ENCODE measurements at places on chromosomes 3 and 15.
A peak's percentile ranks its signal among the peaks of the same experiment; 100 is the strongest.

DNA sequence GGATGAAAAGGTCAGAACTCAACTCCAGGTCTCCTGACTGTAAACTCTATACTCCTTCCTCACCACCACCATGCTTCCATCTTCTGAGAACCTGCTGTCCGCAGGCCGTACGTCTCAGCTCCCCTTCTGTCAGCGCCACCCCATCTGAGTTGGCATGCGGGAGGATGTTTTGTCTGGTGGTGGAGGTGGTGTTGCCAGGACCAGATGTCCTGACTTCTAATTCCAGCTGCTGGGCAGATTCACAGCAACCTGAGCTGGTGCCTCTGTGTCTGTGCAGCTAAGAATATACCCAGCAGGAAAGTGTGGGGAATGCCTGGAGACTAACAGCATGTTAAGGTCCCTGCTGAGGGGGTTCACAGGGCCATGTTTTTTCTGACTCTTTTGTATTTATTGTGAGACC lies 23.2 kb downstream of the PLA1A start:
- no peak for DNase-seq

DNA sequence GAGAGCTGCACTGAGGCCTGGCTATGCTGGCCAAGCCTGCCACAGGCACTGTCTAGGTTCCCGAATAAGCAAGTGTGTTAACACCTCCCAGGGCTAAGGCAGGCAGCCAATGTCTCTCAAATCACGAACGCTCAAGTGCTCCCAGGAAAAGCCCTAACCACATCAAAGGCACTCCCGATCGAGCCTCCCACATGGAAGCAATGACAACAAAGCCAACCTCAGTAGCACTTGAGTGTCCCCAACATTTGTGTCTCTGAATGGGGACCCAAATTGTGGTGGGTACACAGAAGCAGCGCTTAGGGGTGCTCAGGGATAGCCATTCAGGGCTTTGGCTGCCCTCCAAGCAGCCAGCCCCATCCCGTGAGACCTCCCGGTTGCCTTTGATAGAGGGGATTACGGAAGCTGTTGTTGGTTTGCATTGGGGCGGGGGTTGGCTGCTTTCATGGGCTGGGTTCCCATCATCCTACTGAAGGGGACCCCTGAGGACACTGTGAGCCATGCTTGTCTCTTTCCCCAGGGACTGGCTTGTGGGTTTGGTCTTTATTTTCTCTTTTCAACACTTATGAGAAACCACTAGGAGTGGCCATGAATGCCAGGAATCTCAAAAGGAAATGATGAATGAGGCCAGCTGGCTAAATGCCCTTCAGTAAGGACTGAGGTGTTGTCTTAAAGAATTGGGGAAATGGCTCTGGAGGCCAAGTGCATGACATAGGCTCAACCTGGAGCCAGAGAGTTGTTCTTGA lies 234.1 kb upstream of the FEZF2 start:
- peak; percentile 70 for DNase-seq

DNA sequence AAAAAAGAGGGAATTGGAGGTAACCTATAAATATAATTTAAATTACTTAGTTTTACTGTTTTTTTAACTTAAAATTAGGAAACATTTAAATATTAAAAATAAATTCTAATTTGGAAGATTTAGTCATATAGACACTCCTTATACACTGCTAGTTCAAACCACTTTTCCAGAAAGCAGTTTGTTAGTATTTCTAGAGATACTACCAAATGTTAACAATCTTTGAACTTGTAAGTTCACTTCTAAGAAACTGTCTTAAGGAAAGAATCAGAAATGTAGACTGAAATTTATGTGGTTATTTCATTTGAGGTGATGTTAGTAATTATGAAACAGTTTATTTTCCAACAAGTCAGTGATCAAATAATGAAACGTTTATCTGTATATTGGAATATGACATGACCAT lies 22.7 kb downstream of the CTDSPL2 start:
- no peak for DNase-seq

GRCh38 chr3:126654571-126655383 lies at the start of gene TXNRD3:
Gene TXNRD3, minus strand, starts transcription at chr3:126655124.
- DNase-seq, result peak; percentile 86

DNA sequence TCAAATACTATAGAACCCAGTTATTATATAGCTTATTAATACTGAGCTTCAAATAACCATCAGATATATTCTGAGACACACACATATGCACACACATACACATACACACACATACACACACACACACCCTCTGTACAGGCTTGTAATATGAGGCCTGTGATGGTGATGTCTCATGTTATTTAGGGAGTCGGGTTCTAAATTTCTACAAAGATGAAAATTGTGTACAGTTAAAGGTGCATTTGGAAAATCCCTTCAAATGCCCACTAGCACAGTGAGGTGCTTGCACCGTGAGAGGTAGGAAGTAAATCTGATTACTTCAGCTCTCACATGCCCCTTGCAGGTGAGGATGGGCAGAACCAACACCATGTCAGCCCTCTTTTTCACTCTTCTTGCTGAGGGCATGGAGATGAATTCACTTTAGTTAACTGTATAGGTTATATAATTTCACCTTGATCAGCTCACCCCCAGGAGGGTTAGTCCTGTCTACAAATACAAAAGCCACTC lies 294.5 kb upstream of the PROK2 start:
- DNase-seq, result no peak

GRCh38 chr3:147356909-147357900 lies 49.1 kb downstream of the ZIC4 start:
- no peak for DNase-seq

- DNase-seq, result no peak
These were observed 163.4 kb downstream of the XXYLT1 start for GRCh38 chr3:195107593-195107992.

GRCh38 chr15:82066455-82066854 lies 20.6 kb upstream of the MEX3B start:
- DNase-seq, result no peak

DNA sequence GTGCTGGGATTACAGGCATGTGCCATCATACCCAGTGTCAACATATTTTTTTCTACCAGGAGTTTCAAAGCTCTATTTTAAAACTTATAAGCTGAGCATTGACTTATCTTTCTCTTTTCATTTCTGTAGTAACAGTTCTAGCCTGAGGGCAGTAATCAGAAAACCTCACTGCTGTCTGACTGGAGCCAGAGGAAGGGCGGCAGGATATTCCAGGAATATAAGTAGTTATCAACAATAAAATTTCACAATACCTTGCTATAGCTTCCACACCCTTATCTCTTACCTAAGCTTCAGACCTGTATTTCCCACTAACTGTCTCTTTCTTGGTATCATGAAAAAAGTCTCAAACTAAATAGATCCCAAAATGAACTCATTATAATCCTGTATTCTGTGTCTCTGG lies 5.1 kb upstream of the NEDD4 start:
- no peak for DNase-seq

DNA sequence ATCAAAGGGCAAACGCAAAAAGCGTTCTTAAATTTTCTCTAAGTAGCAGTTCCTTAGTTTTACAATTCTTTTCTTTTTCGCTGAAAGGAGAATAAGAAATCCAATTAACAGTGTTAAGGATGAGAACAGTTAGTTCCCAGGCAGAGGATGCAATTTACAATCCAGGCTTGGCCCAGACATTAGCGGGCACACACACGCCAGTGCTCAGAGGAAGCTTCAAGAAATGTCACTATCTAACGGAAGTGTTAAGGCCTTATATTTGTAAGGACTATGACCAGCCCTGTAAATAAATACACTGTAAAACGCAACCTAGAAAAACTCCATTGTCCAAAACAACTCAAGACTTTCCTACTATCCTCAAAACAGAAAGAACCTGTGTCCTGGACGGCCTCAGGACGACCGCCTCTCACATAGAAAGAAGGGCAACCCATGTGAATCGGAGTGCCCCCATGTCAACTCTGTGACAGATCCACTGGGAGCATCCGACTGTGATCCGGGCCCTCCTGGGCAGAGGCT lies 1.3 kb downstream of the ACAP2 start:
- peak; percentile 45 for DNase-seq

- DNase-seq, result no peak
These were observed 193.8 kb downstream of the SCAPER start for GRCh38 chr15:76711351-76711827.

Data from LoVo (cell line).